Osteoblast (primary cell): ENCODE measurements at places on chromosomes 5 and 9. TPM values are rescaled to one million over a fixed set of nuclear protein-coding genes. Genes with fewer than 3 reads are reported as not detected.

Gene PNPLA7
- 1.8 and 2.7 TPM in 2 replicates for total RNA-seq

Gene PPIC
- 92.8 and 109 TPM in 2 replicates for total RNA-seq

Gene DMRT3
- not detected in 2 replicates for total RNA-seq

Gene PSIP1
- 40.1 and 45.2 TPM in 2 replicates for total RNA-seq

Gene FUBP3
- total RNA-seq: 45.6 and 46.3 TPM in 2 replicates

Gene PCDHGA5
- 2.5 and 2.7 TPM in 2 replicates for total RNA-seq

Gene ACTL7A
- total RNA-seq: not detected in 2 replicates

Gene VPS13A
- 59.2 and 60.4 TPM in 2 replicates for total RNA-seq

Gene SLC6A18
- not detected in 2 replicates for total RNA-seq

Gene PCDHGB1
- total RNA-seq: 3.3 and 5.0 TPM in 2 replicates

Gene MACIR
- total RNA-seq: 8.0 and 10.3 TPM in 2 replicates

Gene DPM2
- total RNA-seq: 10.1 and 11.5 TPM in 2 replicates

Gene GABBR2
- under 0.01 and 0.88 TPM in 2 replicates for total RNA-seq

Gene CAVIN4
- 1.4 and 1.5 TPM in 2 replicates for total RNA-seq

Gene THBS4
- total RNA-seq: 0.29 and 0.36 TPM in 2 replicates

Gene SOHLH1
- total RNA-seq: not detected in 2 replicates

Gene AIF1L
- under 0.01 TPM in 1 of 2 replicates, not detected in the other for total RNA-seq

Gene ARL14EPL
- not detected in 2 replicates for total RNA-seq

Gene ANKRD31
- 0.29 and 0.36 TPM in 2 replicates for total RNA-seq

Gene GRIN1
- not detected in 2 replicates for total RNA-seq

Gene CTXN3
- total RNA-seq: not detected in 2 replicates

Gene HTR1A
- not detected in 2 replicates for total RNA-seq

Gene PTGER4
- 10.6 and 15.2 TPM in 2 replicates for total RNA-seq

Gene LVRN
- total RNA-seq: under 0.01 and 0.59 TPM in 2 replicates

Gene ST8SIA4
- 1.4 and 1.8 TPM in 2 replicates for total RNA-seq

Gene FOXI1
- not detected in 2 replicates for total RNA-seq

Gene TAS2R1
- total RNA-seq: not detected in 2 replicates

Gene CLIC3
- 1.5 and 2.5 TPM in 2 replicates for total RNA-seq

Gene BTNL3
- not detected in 2 replicates for total RNA-seq

Gene GNA14
- total RNA-seq: 0.59 and 0.72 TPM in 2 replicates

Gene OR1Q1
- under 0.01 TPM in 1 of 2 replicates, not detected in the other for total RNA-seq

Gene IRX2
- 5.3 and 7.2 TPM in 2 replicates for total RNA-seq

Gene ADAMTS13
- 1.2 and 1.4 TPM in 2 replicates for total RNA-seq

Gene CAMK4
- total RNA-seq: 0.29 and 0.72 TPM in 2 replicates

Gene PPP1R26
- total RNA-seq: 9.4 and 10.5 TPM in 2 replicates

Gene HCN1
- not detected in 2 replicates for total RNA-seq

Gene NUTM2G
- not detected in 2 replicates for total RNA-seq

Gene KIAA1958
- 2.4 and 2.5 TPM in 2 replicates for total RNA-seq

Gene MEIKIN
- not detected in 2 replicates for total RNA-seq

Gene PCDH12
- total RNA-seq: under 0.01 TPM in 1 of 2 replicates, not detected in the other

Gene ACTBL2
- total RNA-seq: not detected in 2 replicates

Gene NR5A1
- total RNA-seq: not detected in 2 replicates

Gene KLHL3
- 6.2 and 7.1 TPM in 2 replicates for total RNA-seq

Gene LTC4S
- 1.4 and 1.5 TPM in 2 replicates for total RNA-seq

Gene ST6GALNAC4
- total RNA-seq: 29.5 and 33.7 TPM in 2 replicates

Gene CCDC152
- total RNA-seq: 0.29 and 0.36 TPM in 2 replicates
